ENCODE measurements at places on chromosomes 7 and 10. TPM values are rescaled to one million over a fixed set of nuclear protein-coding genes. Genes with fewer than 3 reads are reported as not detected.
A peak's percentile ranks its signal among the peaks of the same experiment; 100 is the strongest.

Gene TRIM73
- 5.6 TPM for total RNA-seq

Gene ELMO1
- 60.1 TPM for total RNA-seq

Gene GIMAP5
- 31.9 TPM for total RNA-seq

Gene FAM25G
- not detected for total RNA-seq

DNA sequence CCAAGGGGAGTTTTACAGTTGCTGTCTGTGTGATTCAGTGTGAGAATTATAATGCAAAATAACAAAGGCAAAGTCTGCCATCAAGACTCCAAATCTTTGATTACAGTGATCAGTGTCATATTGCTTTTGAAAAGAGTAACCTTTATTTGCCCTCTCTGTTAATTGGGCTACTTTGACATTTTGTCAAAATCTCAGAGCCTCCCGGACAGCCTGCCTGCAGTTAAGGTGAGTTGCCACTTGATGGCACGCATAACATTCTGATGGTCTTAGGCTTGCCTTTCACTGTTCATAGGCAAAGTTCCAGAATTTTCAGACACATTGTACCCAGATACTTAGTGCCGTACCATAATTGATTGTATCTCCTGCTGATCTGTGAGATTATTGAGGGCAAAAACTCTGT, 253.5 kb downstream of the ABCA13 start:
- no peak for DNase-seq

- DNase-seq = no peak
Measured at GRCh38 chr10:113438652-113439051, 114.2 kb upstream of the HABP2 start.

DNA sequence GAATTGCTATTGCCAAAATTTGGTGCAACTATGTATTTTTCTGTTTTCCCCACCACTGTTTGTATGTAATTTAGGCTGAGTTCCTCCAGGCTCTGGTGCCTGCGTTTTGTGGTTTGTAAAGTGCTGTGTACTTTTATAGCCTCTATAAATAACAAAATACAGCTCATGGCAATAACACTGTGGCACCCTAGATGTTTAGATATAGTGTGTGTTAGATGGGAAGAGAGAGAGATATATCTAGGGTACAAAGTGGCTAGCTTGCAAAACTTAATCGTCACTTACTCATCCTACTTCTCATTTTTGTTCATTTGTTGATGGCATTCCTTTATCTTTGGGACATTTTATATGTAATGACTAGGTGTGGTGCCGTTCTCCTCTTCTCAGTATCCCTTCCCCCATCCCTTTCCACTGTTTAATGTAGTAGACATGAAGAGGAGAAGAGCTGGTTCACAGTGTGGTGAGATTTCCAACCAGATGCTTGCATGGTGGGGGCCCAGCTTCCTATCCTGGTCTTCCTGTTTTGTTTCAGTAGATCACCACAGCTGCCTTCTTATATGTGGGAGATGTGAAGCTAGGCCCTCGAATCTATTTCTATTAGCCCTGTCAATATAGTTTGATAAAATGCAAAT, 115.0 kb downstream of the SND1 start:
- no peak for DNase-seq

DNA sequence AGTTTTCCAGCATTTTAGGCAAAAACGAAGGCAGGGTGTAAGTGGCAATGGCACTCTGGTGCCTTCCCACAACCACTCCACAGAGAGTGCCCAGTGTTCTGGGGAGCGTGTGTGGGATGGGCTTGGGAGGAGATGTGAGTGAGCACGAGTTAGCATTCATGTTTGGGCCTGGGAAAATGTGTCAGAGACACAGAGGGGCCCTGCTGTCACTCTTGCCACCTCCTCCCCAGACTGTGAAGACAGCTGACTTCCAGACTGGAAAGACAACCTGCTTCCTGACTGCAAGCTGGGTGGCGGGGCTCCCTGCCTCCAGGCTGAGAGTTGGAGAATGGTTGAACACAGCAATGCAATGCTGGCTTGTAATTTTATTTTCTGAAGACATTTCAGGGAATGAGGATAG, 454.5 kb upstream of the ZMIZ1 start:
- DNase-seq = no peak

GRCh38 chr10:70699063-70699658, 26.9 kb downstream of the ADAMTS14 start:
- no peak for DNase-seq

DNA sequence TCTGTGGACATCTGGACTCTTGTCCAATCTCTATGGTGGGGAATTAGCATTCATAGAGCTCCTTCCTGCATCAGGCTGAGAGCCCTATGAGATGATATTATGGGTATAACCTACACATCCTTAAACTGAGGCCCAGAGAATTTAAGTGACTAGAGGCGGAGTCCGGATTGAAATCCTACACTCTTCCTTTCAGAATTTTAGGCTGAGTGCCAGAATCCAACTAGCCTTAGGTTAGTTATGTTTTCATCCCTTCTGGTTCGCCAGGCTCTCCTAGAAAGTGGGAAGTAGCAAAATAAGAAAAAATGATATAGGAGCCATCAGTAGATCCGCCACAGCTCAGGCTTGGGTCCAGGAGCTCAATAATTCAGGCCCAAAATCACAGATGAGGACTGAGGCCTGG, 212.5 kb downstream of the GLI3 start:
- no peak for DNase-seq

DNA sequence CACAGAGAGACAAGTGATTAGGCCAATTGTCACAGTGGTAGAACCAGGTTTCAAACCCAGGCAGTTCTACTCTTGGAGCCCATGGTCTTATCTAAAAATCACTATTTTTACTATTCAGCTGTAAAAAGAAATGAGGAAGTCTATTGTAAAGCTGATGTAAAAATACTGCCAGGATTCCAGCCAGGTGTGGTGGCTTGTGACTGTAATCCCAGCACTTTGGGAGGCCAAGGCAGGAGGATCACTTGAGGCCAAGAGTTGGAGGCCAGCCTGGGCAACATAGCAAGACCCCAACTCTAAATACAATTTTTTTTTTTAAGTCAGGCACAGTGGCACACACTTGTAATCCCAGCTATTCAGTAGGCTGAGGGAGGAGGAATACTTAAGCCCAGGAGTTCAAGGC, 40.4 kb downstream of the HIP1 start:
- no peak for DNase-seq

DNA sequence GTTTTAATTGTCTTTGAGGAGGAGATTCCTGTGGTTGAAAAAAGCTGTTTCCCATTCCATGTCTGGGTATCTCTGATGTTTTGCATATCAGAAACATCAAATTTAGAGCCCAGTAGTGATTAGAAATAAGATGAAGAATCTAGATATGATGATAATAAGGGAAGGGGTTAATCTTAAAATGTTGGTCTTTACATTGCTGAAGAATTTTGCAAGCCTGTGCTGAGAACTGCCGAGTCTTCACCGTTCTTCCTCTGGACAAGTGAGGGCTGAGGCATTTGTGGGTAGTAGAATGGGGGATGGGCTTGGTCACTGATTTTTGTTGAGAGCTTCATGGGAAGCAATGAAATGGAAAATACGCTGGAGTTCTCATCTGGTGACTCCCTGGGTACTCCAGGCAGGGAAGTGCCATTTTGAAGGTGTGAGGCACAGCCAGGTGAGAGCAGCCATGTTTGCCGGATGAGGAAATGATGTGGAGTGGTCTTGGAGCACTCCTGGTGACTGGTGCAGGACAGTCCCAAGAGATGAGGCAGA, 10.2 kb downstream of the TCF7L2 start:
- DNase-seq = no peak

- no peak for DNase-seq
Measured at GRCh38 chr10:80473692-80474596, 19.8 kb downstream of the TSPAN14 start.

GRCh38 chr10:133315847-133316246, 7.1 kb downstream of the ZNF511 start:
- peak; percentile 7 for DNase-seq

GRCh38 chr7:139321071-139321745, 19.9 kb upstream of the FMC1 start:
- DNase-seq = no peak

DNA sequence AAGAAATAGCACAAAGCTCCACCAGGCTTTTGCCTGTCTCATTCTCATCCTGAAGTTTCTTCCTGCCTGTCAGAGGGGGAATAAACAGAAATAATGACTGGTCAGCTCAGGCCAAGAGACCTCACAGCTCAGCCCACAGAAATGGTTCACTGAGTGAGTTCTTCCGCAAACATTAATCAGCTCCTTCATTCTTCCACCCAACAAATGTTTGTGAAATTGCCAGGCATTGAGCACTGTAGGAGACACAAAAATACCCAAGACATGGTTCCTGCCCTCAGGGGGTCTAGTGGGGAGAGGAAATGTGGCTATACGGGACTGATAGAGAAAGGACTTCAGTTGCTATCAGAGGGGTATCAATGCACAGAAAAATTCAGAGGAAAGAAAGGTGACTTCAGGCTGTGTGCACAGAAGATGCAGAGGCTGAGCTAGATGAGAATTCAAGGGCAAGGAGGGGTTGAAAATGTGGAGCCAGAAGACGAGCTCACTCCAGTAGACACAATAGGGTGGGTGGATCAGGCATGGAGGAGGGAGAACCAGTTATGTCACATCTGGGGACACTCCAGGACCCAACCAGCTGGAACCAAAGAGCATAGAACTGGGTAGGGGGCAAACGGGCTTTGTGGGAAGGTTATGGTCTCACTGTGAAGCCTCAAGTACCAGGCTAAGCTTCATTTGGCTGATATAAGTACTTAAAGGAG, 20.9 kb downstream of the MYOF start:
- DNase-seq = no peak

DNA sequence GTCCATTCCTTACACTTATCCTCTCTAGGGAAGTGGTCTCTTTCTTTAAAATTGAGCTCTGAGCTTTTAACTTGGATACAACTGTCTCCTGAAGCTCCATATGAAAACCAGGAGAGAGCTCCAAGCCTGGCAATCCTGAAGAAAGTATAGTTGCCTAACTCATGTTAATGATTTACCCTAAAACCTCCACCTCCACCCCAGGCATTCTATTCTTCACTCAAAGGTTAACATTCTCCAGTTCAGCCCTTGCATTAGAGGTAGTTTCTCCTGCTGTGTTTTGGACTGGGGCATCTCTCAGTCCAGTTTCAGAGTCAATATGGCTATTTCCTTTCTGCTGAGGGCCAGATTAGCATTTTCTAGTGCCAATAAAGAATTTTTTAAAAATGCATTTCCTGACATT, 195.5 kb downstream of the SLC25A13 start:
- no peak for DNase-seq

GRCh38 chr7:98629001-98629431, 11.9 kb downstream of the NPTX2 start:
- DNase-seq = no peak

DNA sequence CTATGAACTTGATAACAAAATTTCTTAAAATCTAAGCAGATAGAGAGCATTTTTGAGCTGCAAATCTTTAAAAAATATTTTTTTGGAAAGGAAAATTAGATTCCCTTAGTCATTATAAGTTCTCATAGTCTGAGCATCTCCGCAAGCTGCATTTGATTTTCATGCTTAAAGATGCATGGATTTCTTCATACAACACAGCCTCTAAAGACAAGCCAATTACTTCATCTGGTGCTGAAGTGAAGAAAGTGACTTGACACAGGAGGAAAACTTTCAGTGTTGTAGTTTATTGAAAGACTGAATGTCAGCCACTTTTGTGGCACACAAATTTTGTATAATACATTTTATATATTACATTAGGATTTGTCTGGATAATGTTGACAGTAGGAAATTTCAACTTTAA, 22.5 kb downstream of the SEMA3D start:
- no peak for DNase-seq

GRCh38 chr7:12062062-12062461, 149.0 kb upstream of the TMEM106B start:
- DNase-seq = no peak

DNA sequence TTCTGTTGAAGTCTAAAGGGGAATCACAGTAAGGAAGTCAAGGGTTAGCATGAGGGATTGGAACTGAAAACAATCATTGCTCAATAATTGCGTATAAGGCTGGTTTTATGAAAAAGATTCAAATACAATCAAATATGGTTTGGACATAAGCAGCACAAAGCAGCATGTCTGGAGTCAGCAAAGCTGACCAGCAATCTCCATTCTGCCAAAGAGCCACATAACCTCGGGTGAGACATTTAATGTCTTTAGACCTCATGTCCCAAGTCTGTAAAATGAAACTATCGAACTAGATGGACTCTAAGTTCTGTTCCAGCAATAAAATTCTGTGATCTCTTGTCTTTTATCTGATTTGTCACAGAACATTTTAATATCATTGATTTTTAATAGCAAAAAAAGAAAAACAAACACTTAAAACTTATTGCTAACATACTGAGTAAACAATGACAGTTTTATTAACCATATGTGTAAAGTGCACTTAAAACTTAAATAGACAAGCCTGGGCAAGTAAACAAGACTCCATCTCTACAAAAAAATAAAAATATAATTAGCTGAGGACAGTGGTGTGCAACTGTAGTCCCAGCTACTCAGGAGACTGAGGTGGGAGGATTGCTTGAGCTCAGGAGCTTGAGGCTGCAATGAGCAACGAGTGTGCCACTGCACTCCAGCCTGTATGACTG, 217.0 kb downstream of the MAGI2 start:
- no peak for DNase-seq

DNA sequence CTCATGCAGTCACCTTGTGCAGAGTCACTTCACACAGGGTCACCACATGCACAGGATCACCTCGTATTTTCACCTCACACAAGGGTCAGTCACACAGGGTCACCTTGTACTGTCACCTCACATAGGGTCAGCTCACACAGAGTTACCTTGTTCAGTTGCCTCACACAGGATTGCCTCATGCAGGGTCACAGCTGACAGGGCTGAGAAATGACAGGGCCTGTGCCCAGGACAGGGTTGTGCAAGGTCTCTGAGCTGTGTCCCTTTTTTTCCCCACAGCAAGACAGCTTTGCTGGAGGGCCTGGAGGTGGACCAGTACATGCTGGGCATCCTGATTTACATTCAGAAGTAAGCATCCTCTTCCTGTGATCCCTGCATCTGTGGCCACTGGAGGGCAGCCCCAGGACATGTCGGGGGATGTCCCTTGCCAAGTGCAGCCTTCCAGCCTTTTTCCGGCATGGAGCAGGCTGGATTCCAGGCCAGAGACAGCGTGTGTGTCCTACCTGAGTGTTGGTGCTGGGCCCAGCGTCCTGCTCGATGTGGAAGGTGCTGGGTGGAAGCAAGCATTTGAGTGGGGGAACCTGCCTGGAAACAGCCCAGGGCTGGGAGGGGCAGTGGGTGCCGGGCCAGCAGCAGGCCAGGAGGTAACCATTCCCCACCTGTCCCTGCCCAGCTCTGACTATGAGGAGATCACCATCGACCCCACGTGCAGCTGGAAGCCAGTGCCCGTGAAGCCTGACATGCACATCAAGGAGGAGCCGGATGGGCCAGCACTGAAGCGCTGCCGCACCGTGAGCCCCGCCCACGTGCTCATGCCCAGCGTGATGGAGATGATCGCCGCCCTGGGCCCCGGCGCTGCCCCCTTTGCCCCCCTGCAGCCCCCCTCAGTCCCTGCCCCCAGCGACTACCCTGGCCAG, 16.3 kb downstream of the ZMIZ2 start:
- no peak for DNase-seq

All from lower lobe of right lung (tissue), 2 donors.